GM23248 (cell line): ENCODE measurements at places on chromosomes 7 and 10.
A peak's percentile ranks its signal among the peaks of the same experiment; 100 is the strongest.

DNA sequence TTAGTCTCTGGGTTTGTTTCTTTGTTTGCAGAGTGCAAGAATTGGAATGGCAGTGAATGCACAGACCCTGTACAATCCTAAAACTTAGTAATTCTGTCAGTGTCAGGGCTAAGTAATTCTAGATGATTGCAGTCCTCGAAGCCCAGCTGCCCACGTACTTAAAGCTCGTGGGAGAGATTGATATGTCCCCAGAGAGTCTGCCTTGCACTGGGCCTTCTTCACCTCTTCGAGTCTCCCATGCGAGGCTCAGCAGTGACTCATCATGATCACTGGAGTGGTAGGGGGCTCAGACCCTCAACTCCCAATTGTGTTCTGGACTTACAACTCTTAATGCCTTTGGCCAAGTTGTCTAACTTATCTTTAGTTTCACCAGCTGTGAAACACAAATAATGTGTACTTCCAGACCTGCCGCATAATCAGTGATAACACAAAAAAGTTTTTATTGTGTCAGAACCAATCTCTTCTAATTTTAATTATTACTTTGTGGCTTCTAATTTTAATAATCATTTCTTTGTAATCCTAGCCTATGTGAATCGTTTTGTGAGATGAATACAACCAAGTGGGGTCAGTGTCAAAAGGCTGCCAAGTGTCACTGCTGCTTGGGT, 345.6 kb upstream of the LRGUK start:
- DNase-seq, result no peak

GRCh38 chr7:28750981-28751380, 207.1 kb downstream of the TRIL start:
- no peak for DNase-seq

- peak; percentile 83 for DNase-seq
Measured at GRCh38 chr7:74334030-74334429, 44.8 kb downstream of the CLIP2 start.

GRCh38 chr7:44155191-44156185, 14.4 kb upstream of the MYL7 start:
- no peak for DNase-seq

- no peak for DNase-seq
Measured at GRCh38 chr7:37439653-37440026, 9.0 kb downstream of the ELMO1 start.

DNA sequence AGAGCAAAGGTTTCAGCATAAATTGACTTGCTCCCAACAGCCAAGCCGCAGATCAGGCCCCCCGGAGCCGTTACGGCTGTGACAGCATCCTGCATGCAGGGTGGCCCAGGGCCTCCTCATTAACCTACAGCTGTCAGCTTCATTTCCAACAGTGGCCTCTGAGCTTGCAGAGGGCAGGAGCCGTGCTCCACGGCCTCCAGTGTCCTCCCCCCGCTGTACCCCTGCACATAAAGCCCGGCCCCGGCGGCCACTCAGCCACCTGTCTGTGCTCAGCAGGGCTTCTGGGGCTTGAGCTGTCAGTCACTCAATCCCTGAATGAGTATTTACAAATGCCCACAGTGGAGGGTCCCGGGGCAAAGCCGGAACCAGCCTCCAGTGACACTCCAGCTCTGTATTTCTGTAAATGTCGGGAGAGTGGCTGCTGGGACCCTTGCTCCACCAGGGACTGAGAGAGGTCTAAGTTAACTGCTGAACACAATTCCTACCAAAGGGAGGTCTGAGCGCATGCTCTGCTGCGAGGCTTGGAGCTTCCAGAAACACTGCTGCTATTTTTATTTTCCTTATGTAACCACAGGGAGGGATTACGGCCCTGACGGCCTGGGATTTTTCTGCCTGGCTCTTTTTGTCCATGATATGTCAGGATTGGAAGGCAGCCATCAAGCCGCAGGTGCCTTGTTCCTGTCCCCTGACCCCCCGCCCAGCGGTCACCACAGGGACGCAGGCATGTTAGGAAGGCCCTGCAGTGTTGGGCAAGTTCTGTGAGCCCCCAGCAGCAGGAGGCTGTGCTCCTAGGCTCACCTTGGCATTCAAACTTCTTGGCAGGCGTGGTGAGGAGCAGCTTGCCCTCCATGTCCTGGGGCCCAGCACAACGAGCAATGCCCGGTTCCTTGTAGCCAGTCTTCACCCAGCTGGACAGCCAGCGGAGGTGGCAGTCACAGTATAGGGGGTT, 165.0 kb downstream of the SLIT1 start:
- no peak for DNase-seq

DNA sequence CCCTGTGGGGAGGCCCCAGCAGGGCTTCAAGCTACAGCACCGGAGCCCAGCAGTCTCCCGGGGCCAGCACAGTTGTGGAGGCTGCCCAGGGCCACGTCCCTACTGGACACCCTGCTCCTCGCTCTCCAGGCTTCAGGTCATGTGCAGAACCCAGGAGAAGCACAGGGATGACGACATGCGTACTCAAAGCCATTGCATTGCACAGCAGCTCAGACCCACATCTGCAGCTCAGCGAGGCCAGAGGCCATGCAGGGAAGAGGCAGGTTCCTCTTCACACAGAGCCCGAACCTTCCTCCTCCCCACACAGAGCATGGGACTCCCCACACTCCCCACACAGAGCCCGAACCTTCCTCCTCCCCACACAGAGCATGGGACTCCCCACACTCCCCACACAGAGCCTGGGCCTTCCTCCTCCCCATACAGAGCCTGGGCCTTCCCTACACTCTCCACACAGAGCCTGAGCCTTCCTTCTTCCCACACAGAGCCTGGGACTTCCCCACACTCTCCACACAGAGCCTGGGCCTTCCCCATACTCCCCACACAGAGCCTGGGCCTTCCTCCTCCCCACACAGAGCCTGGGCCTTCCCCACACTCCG, 12.3 kb downstream of the CFAP46 start:
- DNase-seq, result no peak

DNA sequence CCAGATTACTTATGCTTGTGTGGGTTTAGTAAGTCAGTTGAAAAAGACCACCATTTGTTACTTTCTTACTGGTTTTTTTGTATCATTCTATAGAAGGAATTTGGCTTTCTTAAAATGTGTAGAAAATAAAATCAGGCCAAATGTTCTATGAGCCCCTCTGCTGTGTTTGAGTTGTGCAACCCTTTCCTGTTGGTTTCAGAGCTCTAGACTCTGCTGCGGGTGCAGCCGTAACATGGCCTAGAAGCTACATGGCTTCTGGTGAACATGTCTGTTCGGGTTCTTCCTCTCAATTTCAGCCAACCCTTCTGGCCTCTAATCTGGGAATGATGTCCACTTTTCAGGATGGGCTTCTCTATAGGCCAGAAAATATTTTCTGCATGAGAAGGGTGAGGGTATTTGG, 56.6 kb upstream of the RAB18 start:
- no peak for DNase-seq

DNA sequence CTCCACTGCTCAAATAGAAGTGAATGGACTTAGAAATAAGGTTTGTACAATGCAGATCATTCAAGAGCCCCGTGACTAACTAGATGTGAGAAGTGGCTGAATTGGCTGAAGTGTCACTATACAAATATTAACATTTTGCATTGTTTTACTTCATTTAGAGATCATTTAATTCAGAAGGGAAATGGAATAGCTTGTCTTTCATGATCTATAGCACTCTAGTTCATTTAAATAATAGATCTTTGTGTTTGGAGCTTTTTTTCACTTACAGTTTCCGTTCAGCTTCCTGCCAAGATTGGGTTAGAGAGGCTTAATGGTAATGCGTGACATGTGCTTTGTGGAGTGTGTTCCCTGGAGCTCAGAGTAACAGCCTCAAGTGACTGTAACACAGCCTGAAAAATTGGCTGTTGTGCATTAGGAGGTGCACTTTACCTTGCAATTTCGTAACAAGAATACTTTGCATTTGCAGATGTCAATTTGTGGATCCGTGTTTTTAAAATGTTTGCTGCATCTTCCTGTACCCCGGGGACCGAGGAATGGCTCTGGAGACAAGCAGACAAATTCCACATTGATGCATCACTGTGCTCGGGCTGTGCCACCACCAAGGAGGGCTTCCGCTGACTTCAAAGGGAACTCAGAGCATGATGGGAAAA, 170.3 kb downstream of the NRP1 start:
- peak; percentile 52 for DNase-seq

DNA sequence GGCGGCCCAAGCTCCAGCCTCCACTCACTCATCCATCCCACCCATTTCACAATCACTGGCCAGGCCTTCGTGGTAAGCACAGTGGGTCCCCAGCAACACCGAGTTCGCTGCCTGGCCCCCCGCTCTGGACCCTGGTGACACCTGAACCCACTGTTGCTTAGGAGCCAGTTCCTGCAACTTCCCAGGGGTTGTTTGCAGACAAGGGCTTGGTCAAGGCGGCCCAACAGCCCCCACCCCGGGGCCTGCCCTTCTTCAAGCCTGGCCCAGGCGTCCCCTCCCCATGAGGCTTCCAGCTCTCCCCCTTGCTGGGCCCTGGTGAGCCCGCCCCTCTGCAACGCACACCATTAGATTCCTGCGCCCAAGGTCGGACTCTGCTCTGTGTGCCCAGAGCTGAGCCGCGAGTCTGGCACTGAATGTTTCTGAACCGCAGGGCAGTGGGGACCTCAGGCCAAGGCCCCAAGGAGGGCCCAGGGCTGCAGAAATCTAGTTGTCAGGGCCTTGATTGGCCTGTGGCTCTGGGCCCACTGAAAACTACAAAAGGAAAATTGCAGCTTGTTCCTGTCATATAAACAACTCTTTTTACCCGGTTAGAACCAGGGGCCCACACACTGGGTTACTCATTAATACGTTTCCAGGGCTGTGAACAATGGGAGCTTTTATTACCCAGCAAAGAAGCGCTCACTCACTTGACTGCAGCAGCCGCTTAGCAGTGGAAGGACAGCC, 2.1 kb upstream of the COX19 start:
- no peak for DNase-seq
